ENCODE measurements at places on chromosomes 1 and 21.

DNA sequence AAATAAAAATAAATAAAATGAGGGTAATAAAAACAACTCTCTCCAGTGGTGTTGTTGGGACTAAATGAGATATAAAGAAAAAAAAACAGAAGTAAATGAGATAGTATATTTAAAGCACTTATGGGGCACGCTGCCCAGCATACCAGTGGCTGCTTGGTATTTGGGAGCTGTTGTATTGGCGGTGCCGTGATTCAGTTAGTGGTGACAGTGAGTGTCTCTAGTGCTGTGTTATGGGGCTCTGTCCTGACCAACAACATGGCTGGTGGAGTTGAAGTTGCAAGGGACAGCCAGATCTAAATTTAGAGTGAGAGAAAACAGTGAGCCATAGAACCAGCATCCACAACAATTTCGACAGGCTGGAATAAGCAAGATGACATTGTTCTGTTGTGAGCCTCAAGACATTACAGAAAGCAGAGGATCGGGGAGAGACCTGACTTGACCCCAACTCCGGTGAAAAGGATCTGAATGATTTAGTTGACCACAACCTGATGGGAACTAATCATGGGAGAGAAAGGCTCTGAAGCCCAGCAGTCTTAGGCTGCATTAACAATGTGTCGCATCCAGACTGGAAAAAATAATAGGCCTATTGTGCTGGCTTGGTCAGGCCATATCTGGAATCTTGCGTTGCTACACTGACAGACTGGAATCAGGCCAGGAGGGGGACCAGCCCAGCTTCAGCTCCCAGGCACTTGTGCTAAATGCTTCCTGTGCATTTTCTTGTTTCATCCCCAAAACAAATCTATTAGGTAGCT is 2.4 kb upstream of the MFSD2A start:
- DNase-seq = no peak

DNA sequence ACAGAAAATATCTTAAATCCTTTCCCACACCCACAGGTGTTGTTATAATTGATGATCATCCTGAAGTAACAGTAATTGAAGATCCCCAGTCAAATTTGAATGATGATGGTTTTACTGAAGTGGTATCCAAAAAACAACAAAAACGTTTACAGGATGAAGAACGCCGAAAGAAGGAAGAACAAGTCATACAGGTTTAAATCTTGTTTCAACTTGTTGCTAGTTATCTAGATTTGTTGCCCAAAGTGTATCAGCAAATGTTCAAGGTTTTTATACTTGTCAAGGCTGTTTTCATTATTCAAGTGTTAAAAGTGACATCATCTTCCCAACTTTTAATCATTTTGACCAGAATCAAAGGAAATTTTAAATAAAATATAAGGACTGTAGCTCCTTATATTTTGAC is 64.7 kb downstream of the PRRC2C start:
- DNase-seq = no peak

DNA sequence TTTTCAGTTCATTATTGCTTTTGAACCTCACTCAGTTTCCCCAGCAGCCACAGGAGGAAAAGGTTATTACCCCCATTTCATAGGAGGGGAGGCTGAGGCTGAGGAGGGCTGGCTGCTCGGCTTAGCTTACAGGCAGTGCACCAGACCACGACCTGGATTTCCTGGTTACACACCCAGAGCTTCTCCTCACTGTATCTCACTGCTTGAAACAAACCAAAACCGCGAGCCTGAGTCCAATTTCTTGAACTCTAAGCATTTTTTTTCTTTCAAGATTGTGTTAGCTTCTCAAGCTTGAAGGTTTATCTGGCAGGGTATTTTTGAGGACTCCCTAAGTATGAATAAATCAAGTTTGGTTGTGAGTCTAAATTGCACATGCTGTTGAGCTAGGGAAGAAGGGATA is 188.9 kb upstream of the EDN2 start:
- peak; percentile 76 for DNase-seq

DNA sequence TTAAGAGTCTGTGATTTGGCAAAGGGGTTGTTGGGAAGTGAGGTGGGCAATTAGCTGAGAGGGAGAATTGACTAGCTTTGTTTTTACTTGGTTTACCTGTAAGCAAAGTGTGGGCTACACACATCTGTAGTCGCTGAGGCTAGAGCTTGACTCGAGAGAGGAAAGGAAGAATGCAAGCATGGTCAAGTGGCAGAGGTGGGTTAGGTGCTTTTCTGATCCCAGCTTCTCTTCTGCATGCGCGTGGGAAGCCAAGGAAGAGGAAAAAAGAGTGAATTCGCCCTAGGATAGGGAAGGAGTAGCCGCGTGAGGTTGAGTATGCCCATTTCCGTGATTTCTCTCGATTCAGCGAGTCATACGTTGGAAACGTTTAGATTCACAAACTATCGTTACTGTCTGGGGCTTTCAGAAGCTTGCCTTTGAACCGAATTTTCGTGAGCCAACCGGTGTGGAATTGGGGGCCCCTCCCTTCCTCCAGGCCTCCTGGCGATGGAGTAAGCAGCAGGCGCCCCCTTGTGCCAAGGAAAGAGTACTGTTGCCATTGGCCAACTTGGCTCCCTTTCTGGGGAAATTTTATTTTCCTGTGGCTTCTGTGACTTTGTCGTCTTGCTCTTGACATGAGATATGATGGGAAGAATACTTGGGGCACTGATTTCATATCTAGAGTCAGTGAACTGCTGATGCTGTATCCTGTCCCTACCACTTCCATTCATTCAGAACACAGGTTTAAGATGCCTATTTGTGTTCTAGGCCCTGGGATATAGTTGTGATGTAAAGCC is 1.3 kb downstream of the PIGV start:
- DNase-seq = peak; percentile 91

- DNase-seq = no peak
These were observed 9.1 kb downstream of the VANGL2 start for GRCh38 chr1:160409486-160409885.

GRCh38 chr1:203322500-203323179 is 17.3 kb downstream of the BTG2 start:
- DNase-seq = no peak

DNA sequence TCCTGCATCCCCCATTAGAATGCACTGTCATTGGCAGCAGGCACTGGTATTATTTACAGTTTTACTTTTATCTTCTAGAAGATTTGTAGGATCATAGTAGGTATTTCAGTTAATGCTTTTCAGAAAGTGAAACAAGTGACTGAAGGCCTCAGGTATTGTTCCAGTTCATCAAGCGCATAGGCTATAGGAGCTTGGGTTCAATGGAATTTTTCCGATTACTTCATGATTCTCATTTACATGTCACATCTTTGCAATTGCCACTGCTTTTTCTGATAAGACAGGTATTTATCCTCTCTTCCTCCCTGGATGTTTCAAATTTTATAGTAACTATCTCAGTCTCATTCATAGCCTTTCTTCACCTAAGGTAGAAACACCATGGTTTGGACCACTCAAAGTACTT is 161.3 kb downstream of the NTPCR start:
- DNase-seq = no peak

GRCh38 chr1:65265651-65266351 is 43.5 kb upstream of the DNAJC6 start:
- peak; percentile 40 for DNase-seq

DNA sequence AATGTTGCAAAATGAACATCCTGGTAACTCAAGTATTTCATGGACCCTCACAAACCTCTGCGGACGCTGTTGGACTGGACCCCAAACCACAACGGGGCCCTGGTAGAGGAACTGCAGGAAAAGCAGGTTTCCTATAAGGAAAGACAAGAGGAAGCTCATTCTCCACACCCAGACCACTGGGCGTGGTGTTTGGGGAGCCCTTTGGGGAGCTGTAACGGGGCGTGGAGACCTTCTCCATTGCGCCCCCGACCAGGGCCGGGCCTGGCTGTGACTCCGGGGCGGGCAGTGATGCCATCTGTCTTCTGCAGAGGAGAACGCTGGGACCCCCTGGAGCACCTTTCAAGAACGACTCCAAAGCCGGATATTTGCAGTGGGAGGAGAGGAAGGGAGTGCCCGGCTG is 30.0 kb upstream of the AGPAT3 start:
- no peak for DNase-seq

DNA sequence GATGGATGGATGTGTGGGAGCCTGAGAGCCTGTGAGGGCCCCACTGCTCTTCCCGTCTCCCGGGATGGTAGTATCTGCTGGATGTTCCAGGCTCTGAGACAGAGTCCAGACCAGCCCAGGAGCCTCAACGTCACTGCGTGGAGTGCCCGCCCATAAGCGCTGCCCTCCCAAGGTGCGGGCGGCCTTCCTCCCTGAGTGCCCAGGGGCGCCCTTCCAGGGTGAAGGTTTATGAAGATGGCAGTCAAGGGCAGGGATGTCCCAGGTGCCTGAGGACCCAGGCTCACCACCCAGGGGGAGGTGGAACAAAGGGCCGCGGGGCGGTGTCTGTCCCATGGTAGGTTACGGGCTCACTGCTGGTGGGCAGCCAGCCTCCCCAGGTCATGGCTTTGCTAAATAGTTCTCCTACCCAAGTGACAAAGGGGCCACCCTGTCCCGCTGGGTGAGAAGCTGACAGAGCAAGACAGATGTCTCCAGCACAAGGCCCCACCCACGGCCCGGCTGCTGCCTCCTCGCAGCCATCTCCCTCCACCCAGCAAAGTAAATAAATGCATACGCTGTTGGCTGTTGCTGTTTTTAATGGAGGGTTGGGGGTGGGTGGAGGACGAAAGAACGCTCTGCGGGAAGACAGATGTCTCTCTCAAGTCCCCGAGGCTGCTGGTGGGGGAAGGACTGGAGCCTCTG is 9.0 kb upstream of the GPR153 start:
- DNase-seq = no peak

DNA sequence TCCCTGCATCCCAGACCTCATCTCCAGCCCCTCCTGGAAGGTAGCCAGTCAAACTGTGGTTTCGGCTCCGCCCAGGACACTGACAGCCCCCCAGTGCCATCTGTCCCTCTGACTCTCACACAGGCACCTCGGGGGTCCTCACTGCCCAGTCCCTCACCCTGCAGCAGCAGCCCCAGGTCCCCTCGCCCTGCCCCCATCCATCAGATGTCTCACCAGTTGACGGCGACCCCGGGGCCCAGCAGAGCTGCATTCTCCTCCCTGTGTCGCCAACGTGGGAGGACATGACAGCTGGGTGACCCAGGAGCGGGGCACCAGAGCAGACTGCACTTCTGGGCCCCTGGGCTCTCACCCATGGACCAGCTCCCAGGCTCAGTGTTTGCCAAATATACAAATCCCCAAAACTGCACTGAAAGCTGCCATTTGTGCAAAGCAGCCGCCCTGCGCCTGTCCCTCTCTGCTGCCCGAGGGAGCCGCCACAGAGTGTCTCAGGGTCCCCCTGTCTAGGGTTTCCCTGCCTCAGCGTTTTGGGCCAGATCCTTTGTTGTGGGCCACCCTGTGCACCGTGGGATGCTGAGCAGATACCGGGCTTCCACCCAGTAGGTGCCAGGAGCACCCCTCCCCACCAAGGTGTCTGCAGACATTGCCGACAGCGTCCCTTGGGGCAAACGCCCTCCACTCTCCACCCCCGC is 48.2 kb downstream of the PRDM15 start:
- no peak for DNase-seq

- no peak for DNase-seq
These were observed 71.1 kb upstream of the F3 start for GRCh38 chr1:94612525-94613204.

GRCh38 chr1:43540653-43541071 is 10.0 kb downstream of the PTPRF start:
- DNase-seq = no peak

GRCh38 chr21:28669971-28670653 is 322.6 kb downstream of the LTN1 start:
- DNase-seq = no peak

DNA sequence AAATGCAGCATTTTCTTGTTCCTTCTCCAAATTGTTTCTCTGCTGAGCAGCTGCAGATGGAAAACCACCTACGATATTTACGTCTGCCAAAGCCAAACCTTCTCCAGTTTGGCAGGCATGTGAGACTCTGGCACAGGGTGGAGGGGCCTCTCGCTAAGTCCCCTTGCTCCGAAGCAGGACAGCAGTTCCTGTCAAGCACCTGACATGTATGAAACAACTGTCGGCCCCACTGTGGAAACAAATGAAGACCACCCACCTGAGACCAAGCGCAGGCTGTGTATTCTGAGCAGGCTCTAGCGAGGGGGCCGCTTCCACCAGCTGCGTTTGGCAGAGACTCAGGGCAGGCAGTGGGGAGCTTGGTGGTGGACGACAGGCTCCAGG is 74.7 kb downstream of the RIPK4 start:
- DNase-seq = no peak

DNA sequence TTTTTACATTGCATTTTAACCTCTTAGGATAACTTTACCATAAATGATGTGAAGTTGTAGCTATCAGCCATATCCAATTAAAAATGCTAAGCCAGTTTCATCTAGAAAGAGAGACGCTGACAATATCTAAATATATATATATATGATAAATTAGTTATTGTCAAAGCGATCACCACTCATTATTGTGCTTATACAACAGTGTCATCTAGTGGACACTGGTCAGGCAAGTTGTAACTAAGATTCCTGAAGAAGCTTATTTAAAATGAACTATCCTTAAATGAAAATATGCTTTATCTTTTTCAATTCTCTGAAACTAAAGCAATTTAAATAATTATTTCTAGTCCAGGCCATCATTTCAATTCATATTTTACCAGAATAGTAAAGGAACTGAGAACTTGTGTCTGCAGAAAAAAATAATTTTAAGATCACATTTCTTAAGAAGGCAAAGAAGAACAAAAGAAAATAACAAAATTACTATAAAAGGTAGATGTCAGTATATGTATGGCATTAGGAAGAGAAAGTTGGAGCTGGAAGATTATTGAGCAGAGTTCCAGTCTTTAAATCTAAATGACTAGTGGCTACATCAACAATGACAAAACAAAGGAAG is 193.3 kb upstream of the SNX7 start:
- peak; percentile 49 for DNase-seq

- no peak for DNase-seq
These were observed 1.5 kb downstream of the FABP3 start for GRCh38 chr1:31371121-31371959.

DNA sequence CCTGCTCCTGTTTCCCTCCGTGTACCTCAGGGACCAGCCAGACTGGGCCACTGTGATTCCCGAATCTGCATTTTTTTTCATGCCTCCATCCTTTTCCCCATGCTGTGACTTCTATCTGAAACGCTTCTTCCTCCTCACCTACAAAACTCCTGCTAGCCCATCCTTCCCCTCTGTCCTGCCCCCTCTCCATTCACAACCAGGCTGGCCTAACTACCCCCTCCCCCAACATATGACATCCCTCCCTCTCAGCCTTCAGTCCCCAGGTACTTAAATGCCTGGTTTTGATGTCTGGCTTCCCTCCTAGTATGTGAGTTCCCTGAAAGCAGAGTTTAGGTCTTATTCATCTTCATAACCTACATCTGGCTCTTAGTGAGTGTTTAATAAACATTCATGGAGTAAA is 82.7 kb downstream of the TAS1R2 start:
- no peak for DNase-seq

GRCh38 chr1:112389689-112390088 is 6.3 kb upstream of the CTTNBP2NL start:
- DNase-seq = no peak

DNA sequence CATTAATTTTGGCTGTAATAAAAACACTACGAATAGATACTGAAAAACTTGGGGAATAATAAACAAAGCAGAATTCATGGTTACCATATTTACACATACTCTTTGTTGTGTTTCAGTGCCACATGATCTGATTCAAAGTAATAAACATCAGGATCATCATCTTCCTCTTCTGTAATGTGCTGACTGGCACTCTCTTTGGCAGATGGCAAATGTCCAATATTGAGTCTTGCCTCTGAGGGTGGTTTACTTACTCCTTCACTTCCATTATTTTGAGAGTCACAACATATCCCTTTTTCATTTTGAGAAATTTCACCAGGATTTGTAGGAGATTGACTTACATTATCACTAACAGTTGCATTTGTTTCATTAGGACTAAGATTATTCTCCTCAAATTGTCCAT is 50.7 kb downstream of the ZZZ3 start:
- DNase-seq = no peak

GRCh38 chr1:32060914-32061313 is 11.8 kb upstream of the TMEM39B start:
- no peak for DNase-seq

Measured in CD4-positive, alpha-beta T cell treated with Interleukin-10 for 1 hour (primary cell).